ENCODE measurements at places on chromosomes 13 and 19.

GRCh38 chr19:17948931-17949930 lies 16.4 kb downstream of the CCDC124 start:
- DNase-seq = no peak

DNA sequence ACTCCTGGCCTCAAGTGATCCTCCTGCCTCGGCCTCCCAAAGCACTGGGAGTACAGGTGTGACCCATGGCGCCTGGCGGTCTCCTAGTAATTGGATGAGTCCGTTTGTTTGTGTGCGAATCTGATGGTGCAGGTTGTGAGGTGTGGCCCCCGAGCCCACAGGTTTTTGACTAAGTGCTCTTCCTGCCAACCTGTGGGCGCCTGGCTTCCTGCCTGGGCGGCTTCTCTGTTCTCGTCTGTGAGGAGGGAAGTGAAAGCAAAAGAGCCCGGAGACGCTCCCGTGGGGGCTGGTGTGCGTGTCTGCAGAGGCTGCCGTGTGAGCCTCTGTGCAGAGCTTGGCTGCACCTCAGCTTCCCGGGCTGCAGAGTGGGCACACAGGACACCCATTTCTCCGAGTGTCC lies 10.0 kb downstream of the ARHGAP45 start:
- DNase-seq = peak; percentile 97

- no peak for DNase-seq
Measured at GRCh38 chr13:94632226-94632980, 30.7 kb downstream of the GPR180 start.

GRCh38 chr13:24654741-24655140 lies 25.5 kb upstream of the ATP12A start:
- no peak for DNase-seq

GRCh38 chr19:49848938-49849337 lies 2.0 kb upstream of the PTOV1 start:
- no peak for DNase-seq

DNA sequence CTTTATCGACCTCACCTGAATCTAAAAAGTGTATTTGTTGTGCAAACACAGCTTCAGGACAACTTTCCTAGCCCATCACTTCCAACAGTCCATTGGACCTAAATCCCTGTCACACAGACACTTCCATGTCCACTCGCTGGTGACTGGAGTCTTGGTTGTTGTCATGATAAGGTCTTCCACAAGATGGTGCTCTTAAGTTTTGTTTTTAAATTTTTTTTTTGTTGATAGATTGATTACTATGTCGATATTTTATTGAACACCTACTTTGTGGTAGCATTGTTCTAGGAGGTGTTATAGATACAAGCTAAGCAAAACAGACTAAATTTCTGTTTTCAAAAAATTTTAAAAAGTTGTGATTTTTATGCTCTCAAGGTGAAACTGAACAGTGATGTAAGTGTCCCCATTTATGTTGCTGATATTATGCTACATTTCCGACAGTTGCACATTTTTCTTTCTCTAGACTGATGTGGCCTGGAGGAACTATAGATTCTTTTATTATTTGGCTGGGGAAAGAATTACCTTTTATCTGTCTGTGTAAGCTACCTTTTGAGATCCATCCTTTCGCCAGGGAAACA lies 8.1 kb upstream of the ERICH6B start:
- DNase-seq = no peak

GRCh38 chr19:5078182-5078581 lies 109.3 kb downstream of the KDM4B start:
- no peak for DNase-seq

- DNase-seq = no peak
Measured at GRCh38 chr13:30145709-30146367, 161.5 kb downstream of the KATNAL1 start.

GRCh38 chr13:41284512-41285288 lies 21.3 kb upstream of the MTRF1 start:
- no peak for DNase-seq

GRCh38 chr13:76991432-76991795 lies 467 bp upstream of the CLN5 start:
- peak; percentile 87 for DNase-seq

DNA sequence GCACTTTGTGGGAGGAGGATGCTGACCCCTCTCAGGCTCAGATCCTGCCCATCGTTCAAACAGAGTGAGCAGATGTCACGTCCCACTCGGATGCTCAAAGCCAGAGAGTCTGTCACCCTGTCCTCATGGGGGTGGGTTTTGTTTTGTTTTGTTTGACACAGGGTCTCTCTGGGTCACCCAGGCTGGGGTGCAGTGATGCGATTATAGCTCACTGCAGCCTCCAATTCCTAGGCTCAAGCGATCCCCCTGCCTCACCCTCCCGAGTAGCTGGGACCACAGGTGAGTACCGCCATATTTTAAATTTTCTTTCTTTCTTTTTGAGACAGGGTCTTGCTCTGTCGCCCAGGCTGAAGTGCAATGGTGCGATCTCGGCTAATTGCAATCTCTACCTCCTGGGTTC lies 4.0 kb downstream of the ADGRE2 start:
- DNase-seq = no peak

DNA sequence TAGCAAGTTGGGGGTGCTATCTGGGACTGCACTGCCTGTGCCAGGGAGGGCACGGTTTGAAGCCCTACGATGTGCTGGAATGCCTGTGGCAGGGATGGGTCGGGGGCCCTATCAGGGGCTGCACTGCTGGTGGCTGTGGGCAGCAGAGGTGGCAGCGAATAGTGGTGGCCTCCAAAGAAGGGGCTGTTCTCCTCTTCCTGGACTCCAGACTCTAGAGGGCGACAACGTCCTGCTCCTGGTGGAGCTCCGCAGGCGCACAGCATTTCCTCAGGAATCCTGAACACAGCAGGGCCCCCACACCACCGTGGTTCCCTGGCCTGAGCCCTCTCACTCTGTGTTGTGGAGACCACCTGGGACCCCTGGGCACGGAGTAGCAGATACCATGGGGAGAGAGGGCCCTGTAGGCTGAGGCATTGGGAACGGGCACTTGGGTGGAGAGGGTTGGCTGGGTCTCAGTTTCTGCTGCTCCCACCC lies 145.6 kb downstream of the TNFRSF19 start:
- DNase-seq = no peak

DNA sequence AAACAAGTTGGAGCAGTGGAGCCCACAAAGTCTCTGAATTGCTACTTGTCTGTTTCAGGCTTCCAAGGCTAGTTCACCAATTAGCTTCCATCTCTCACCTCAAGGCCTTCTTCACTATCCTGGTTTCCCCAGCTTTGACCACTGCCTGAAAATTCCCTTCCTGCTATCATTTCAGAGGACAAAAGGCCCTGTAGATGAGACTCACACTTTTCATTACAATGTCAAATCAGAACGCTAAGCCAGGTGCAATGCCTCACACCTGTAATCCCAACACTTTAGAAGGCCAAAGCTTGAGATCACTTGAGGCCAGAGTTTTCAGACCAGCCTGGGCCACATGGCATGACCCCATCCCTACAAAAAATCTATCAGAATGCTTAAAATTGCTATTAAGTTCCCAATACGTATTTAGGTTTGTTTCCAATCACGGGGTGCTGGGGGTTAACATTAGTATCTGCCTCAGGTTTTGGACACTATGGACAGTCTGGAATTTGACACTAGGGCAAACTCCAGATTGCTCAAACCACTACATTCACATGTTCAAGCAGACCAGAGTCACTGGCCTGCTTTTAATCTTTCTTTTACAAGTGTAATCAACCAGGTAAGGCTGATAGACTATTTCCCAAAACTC lies 5.5 kb downstream of the TPT1 start:
- no peak for DNase-seq

GRCh38 chr19:40433391-40434216 lies 7.8 kb upstream of the SERTAD1 start:
- DNase-seq = peak; percentile 39

DNA sequence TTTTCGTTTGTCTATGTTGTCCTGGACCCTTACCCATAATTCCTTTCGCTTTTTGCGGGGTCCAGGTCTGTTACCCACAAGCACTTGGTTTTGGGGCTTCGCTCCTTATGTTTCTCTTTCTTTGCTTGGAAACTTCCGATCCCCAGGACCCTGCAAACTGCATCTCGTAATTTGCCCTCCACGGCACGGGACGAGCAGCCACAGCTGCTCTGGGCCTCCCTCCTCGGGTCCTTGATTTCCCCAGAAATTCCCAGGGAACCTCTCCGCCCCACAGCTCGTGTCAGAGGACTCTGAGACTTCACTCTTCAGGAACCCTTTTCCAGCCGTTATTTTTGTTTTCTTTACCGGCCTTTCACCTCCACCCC lies 599 bp downstream of the SNRNP70 start:
- DNase-seq = no peak

GRCh38 chr19:48745208-48745995 lies 1.3 kb downstream of the IZUMO1 start:
- peak; percentile 55 for DNase-seq

GRCh38 chr19:18274781-18275356 lies 617 bp upstream of the IQCN start:
- DNase-seq = peak; percentile 61

- DNase-seq = no peak
Measured at GRCh38 chr13:95356916-95357315, 55.7 kb upstream of the ABCC4 start.

- no peak for DNase-seq
Measured at GRCh38 chr19:20558571-20558970, 7.0 kb downstream of the ZNF737 start.

DNA sequence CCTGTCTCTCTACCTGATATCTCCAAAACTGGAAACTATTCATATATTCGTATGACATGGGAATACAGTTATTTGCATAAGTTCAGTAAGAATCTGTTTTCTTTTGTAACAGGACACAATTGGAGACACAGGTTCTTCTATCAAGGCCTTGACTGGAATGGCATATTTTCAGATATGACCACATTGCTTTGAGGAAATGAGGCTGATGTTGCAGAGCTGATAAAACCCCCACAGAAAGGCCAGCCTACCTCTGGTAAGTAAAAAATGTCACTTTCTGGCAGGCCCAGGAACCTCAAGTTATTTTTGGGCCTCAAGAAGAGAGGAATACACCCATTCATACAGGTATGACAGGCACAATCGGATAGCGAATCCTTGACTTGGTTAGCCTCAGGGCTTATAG lies 29.5 kb upstream of the KBTBD6 start:
- no peak for DNase-seq

GRCh38 chr13:88345171-88345847 lies 674.1 kb downstream of the SLITRK5 start:
- no peak for DNase-seq

DNA sequence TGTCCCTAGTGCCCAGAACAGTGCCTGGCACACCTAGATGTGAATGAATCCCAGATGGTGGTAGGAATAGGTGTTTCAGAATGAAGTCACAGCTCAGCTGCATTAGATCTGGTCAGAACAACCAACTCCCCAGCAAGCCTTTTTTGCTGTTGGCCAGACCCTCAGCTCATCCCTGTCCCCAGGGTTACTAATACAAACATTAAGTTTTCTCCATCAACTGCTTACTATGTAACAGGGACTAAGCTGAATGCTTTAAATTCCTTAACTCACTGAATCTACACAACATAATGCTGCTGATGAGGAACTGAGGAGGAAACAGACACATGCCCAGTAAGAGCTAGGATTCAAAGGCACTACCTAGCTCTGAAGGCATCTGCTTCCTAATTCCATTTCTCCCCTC lies 18.8 kb downstream of the SMG9 start:
- DNase-seq = no peak

GRCh38 chr19:18089726-18090125 lies 3.0 kb upstream of the IL12RB1 start:
- no peak for DNase-seq

- DNase-seq = no peak
Measured at GRCh38 chr13:71830736-71831135, 36.3 kb downstream of the DACH1 start.

GRCh38 chr19:6218491-6219146 lies 61.2 kb downstream of the MLLT1 start:
- DNase-seq = peak; percentile 65

DNA sequence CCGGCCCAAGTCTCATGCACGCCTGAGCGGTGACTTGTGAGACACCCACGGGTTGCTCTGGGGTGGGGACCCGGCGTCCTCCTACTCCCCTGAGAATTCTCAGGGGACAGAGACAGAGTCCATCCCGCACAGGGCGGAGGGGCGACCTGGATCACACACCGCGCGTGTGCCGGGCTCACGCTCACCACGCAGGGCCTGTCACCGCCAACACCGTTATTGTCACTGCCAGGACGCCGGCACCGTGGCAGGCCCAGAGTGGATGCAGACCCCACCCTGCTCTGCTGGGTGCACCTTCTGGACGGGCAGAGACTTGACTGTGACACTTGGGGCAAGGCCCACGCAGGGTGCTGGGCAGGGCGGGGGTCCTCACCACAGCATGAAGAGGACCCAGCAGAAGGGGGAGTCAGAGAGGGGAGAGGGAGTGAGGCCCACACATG lies 16.2 kb downstream of the MOB3A start:
- no peak for DNase-seq
